Brain microvascular endothelial cell (primary cell): ENCODE measurements at places on chromosomes 12 and 14.

DNA sequence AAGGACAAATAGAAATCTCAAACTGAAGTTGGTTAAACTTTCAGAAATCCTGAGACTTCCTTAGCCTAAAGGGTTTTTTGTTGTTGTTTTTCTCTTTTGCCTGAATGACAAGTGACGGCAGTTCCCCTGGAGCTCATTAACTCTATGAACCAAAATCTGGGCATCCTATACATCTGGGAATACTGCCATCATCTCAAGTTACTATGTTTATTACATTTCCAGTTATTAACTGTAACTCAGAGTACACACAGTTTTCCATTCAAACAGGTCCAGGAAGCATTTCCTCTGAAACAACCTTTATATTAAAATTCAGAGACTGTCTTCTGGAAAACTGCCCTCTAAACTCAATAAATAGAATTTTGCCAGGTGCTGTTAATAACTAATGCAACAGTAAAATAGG, 55.6 kb upstream of the CDKL1 start:
- no peak for DNase-seq

DNA sequence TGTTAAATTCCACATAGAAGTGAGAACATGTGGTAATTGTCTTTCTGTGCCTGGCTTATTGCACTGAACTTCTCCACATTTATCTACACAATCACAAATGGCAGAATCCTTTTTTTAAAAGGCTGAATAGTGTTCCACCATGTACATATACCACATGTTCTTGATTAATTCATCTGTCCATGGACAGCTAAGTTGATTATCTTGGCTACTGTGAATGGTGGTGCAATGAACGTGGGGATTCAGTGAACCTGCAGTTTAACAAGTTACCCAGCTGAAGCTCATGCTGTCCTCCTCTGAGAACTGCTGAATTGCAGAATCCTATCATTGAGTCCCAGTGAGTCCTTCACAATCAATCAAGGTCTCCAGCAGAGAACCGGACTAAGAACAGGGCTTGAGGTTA, 74.9 kb downstream of the TBK1 start:
- DNase-seq, result no peak

DNA sequence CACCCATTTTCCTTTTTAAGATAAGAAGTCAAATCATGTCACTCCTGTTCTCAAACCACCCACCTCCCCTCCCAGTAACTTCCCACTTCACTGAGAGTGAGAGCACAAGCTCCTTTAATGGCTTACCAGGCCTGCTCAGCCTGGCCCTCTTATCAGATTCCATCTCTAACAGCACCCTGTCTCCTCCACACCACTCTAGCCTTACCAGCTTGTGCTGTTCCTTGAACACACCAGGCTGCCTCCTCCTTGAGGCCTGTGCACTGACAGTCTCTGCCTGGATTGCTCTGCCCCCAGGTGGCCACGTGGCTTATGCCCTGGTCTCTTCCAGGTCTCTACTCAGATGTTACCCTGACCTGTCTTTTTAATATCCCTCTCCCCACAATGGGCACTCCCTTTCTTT, 40.1 kb upstream of the EVL start:
- no peak for DNase-seq

- DNase-seq, result no peak
Observed at GRCh38 chr12:6541371-6542165, 7.3 kb downstream of the GAPDH start.

DNA sequence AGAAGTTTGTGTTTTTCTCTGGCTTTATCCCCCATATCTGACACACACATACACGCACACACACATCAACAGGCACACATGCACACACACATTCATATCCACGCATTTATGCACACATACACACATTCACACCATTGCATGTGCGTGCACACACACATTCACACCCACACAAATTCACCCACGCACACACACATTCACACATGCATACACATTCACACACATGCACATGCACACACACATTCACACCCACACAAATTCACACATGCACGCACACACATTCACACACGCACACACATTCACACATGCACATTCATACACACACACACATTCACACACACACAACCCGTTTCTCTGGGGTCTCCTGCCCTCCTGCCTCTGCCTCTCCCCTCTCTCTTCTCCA, 264.2 kb downstream of the BCL11B start:
- no peak for DNase-seq

GRCh38 chr12:4177262-4177661, 96.3 kb upstream of the CCND2 start:
- no peak for DNase-seq

DNA sequence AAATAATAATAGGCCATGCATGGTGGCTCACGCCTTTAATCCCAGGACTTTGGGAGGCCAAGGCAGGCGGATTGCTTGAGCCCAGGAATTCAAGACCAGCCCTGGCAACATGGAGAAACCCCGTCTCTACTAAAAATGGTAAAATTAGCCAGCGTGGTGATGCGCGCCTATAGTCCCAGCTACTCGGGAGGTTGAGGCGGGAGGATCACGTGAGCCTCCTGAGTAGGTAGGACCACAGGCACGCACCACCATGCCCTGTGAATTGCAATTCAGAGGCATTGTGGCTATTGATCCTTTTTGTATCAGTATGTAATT, 2.3 kb downstream of the ARHGDIB start:
- no peak for DNase-seq

DNA sequence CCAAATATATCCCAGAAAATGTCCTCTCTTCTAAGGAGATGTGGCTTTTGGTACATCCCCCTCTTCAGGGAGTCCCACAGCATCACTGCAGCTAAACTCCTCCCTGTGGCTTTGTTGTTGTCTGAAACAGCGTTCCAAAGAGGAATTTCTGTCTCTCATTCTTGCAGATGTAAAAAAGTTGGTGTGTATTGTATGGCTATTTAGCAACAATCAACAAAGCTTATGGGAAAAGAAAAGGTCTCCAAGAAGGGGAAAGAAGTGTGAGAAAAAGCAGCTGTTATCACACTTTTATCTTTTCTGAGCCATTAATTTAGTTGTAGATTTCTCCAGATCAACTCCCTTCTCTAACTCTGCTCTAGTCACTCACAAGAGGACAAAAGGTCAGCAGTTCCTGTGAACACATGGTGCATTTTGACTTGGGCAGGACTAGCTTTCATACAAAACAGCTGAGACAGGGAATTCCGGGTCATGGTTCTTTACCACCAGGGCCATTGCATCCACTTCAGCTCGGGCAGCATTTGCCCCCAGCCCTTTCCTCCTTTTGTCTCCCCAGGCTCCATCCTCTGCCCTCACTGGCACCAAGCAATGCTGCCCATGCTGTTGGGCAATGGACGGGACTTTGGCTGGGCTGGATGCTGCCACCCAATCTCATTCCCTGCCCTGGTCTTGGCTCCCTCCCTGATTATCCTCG, 184.7 kb downstream of the TMX1 start:
- peak; percentile 84 for DNase-seq

DNA sequence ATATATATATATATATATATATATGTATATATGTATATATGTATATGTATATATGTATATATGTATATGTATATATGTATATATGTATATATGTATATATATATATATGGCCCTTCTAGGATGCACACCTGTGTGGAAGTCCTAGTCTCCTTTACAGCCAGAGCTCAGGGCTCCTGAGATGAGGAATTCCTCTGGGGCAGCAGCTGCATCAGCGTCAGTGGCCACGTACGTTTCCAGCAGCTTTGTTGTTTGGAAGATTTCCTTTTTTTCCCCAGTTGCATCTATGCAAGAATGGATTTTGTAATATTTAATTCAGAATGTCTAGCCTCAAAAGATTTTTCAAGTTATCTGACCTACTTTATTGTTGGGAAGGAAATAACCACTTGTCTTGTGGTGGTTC, 68.6 kb downstream of the TNFAIP2 start:
- no peak for DNase-seq

DNA sequence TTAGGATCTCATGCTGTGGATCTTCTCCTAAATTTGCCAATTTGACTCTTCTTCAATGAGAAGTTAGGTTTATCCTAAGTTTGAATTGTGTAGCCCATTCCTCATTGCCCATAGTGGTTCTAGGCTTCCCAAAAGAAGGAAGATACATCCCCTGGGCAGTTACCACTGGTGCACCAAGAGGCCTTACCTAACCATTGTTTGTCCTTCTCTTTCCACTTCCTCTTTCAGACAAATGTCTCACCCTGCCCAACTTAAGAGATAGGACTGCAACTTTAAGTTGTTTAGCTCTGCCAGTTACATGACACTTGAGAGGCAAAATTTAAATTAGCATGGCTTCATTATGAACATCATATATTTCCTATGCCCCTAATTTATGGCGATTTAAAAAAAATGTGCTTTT, 9.4 kb upstream of the KCNH3 start:
- DNase-seq, result no peak

- DNase-seq, result no peak
Observed at GRCh38 chr14:51336734-51337133, 96.7 kb downstream of the TMX1 start.

DNA sequence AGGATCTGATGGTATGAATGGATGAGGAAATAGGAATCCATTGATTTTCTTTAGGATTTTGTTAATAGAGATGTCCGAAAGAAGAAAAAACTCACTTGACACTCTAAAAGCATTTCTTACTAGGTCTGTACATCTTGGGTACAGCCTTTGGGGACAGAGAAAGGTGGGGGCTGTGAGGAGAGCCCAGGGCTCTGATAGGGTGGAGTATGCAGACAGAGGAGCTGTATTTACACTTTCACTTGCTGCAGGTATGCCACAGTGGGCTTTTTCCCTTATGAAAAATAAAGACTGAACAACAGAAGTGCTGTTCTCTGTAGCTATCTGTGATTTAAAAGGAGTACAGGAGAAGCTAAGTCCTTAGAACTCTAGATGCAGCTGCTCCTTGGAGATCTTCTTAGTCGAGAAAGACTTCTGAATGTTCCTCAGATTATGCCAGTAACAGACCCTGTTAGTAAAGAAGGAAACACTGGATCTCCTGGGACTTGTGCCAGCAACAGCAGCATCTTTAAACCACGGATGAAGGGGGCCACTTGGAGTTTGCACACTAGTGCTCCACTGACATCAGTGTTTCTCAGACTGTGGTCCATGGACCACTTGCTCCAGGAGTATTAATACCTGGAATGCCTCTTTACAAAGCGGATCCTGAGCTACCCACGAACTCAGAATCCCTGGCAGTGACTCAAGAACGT, 19.4 kb upstream of the RTRAF start:
- no peak for DNase-seq

GRCh38 chr14:50575769-50576168, 15.8 kb downstream of the ATL1 start:
- no peak for DNase-seq

GRCh38 chr14:89336338-89336737, 80.7 kb downstream of the FOXN3 start:
- no peak for DNase-seq
